ENCODE measurements at places on chromosomes 1 and 21. TPM values are rescaled to one million over a fixed set of nuclear protein-coding genes. Genes with fewer than 3 reads are reported as not detected.

GRCh38 chr21:36265431-36265830 lies 54.6 kb upstream of the MORC3 start:
- DNase-seq, result no peak

DNA sequence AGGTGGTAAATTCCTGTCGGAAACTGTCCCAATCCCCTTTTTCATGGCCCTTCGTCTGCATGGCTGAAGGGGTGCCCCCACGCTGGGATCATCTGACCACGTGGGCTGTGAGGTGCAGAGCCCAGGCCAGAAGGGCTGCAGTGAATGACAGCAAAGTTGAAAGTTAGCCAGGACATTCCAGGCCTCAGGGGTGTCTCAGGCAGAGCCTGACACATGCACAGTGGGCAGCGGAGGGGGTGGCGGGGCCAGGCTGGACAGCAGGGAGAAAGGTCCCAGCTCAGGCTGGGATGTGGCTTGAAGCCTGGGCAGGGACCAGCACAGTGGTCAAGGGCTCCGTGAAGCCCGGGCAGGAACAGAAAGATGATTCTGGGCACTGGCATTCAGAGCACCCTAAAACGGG lies 49.6 kb downstream of the GRIK3 start:
- no peak for DNase-seq

DNA sequence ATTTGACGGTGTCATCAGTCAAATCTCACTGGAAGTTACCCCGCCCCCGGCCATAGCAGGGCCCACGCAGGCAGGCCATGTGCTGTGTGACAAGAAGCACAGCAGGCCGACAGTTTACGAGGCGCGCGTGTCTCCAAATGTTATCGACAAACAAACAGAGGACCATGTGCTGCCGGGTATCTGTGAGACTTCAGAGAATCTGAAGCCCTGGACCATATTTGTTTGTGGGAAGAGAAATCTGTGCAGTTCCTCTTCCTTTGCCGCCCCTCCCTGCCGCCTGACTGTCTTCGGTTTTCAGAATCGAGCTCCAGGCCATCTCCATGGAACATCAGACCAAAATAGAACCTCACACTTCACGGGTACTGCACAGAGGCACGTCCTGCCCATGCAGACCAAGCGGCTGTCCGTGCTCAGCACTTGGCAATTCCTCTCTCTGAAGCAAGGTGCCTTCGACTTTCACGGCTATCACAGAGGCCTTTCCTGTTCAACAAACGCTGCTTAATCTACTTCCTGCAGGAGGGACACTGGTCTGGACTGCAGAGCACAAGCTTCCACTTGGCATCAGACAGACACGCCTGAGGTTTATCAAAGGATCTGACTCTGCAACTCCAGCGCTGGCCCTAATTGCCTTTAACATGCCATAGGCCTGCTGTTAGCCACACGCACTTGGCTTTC lies 135.7 kb upstream of the KRTAP19-8 start:
- no peak for DNase-seq

TAL1 gene
- not detected for total RNA-seq

KLHDC9 gene
- 1.6 TPM for total RNA-seq
